ENCODE measurements at places on chromosomes 2 and 18.

GRCh38 chr2:118980022-118980421 lies 38.0 kb downstream of the MARCO start:
- DNase-seq = no peak

DNA sequence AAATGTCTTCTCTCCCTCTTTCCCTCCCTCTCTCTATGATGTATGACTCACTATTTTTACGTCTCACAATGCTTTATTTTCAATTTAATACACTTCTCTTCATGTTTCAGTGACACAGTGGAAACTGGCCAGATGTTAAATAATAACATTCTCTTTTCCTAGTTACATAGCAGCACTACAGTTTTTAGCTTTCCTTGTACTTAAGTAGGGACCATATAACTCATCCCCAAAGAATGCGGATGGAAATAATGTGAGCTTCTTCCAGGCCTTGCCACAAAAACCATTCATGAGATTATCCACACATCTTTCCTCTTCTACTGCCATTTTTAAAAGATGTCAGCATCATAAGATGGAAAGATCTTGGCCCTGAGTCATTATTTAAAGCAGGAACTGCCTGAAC lies 789.4 kb downstream of the LRP1B start:
- no peak for DNase-seq

- DNase-seq = no peak
Measured at GRCh38 chr18:62384068-62384467, 59.0 kb downstream of the TNFRSF11A start.

GRCh38 chr2:7849027-7849426 lies 832.8 kb upstream of the ID2 start:
- no peak for DNase-seq

DNA sequence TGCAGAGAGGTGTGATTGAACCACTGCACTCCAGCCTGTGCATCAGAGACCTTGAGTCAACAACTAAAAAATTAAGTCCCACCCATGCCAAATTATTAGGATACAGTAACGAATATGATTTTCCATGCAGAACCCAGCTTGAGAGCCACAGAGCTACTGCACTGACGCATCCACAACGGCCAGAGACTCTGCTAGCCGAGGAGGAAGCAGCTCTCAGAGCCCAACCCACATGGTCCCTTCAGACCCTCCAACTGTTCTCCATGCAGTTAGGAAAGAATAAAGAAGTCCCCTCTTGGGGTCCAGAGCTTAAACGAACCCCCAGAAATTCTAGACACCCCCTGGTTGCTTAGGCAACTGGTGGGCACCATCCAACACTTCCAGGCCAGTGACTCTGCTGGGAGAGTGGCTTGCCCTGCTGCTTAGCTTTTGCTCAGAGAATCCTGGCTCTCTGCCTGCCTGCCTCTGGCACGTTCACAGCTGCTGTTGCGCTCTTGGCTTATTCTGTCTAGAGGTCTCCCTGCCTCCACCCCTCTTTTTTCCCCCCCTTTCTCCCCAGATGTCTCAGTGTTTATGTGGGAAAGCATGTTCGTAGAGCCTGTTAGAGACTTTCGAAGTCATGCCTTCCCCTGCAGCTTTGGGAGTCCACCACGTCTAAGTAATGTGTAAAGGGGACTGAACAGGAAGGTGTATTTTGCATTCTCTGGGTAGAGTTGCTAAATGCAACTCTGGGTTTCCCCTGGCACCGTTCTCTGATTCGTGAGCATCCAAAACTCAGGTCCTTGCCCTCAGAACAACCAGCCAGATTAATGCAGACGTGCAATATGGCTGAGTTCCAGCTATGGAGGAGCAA lies 26.0 kb upstream of the SP3 start:
- no peak for DNase-seq

- no peak for DNase-seq
Measured at GRCh38 chr2:150126143-150126740, 361.2 kb downstream of the RND3 start.

- DNase-seq = no peak
Measured at GRCh38 chr2:196422361-196422760, 217.2 kb upstream of the CCDC150 start.

GRCh38 chr2:95264624-95265023 lies 9.6 kb upstream of the PROM2 start:
- no peak for DNase-seq

- DNase-seq = no peak
Measured at GRCh38 chr2:7899241-7899640, 782.6 kb upstream of the ID2 start.

GRCh38 chr18:60248336-60249330 lies 123.9 kb downstream of the MC4R start:
- DNase-seq = no peak

DNA sequence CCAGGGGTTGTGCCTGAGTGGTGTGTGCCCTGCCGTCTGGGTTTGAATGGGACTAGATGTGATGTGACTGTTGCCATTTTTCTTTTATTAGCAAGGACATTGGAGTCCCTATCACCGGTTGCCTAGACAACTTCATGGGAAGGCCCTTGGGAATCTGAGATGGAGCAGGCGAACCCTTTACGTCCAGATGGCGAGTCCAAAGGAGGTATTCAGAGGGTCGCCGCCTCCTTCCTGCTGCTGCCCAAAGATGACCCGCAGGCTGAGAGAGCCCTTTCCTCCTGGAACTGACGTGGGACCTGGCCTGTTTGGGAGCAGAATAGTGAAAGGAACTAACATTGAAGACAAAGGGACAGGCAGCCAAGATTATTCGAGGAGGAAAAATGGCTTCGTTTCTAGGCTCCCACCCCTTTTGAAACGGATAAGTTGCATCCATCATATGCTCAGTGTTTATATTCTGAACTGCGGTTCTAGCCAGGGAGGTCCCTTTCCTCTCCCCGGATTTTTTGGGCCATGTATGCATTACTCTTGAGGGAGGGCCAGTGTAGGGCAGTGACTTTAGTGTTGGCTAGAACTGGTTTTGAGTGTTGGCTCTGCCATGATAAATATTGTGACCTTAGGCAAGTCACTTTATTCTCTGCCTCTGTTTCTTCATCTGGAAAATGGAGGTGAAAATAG lies 673 bp downstream of the CENPO start:
- no peak for DNase-seq

- no peak for DNase-seq
Measured at GRCh38 chr18:74773171-74773624, 175.5 kb downstream of the ZNF407 start.

DNA sequence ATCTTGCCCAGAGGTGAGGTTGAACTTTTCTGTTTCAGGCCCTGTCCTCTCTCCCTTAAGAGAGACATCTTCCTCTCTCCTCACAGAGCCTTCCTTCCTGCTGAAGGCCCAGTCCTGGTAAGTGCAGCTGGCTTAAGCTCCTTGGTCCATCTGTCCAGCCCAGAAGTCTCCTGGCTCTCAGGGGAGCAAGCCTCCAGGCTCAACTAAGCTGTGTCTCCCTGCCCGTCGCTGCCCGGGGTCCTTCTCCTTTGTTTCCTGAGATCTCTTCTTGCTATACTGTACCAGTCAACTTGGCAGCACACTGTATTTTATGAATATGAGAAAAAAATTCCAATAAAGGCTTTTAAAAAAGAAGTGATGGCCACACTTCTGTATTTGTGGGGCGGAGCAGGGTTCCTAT lies 77.4 kb downstream of the KCNF1 start:
- no peak for DNase-seq

- no peak for DNase-seq
Measured at GRCh38 chr2:158046121-158046880, 55.4 kb upstream of the UPP2 start.

DNA sequence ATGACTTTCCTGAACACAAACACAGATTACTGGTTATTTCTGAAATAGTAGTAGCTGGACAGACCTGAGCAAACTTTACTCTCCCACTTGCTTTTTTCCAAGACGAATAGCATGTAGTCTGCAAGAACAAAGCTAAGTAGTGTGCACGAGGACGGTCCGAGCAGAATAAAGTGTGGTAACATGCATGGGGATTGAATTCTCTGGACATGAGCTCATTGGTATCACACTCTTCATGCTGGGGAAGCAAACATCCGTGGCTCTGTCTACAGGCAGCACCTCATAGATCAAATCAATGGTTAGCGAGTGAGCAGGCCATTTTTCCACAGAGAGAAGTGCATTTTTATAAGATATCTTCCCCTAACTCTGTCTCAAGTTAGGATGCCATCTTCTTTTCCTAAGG lies 164.8 kb upstream of the STK17B start:
- no peak for DNase-seq

GRCh38 chr2:129737660-129738527 lies 241.6 kb upstream of the RAB6C start:
- DNase-seq = no peak

DNA sequence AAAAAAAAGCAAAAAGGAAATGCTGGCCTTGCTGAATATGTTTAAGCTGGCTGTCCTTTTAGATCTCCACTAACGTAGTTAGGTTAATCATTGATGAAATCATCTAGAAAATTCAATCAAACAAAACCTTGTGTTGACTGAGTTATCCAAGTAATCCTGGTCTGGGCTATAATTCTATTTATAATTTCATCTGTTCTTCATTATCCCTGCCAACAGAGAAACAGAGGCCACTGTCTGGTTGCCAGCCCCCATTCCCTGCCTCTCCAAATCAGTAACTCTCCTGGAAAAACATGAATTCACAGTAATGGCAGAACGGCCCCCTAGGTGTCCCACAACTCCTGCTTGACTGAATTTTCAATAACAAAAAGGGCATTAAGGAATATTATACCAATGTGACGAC lies 24.6 kb downstream of the DOCK10 start:
- no peak for DNase-seq

GRCh38 chr2:236001854-236002253 lies 166.3 kb downstream of the GBX2 start:
- no peak for DNase-seq

DNA sequence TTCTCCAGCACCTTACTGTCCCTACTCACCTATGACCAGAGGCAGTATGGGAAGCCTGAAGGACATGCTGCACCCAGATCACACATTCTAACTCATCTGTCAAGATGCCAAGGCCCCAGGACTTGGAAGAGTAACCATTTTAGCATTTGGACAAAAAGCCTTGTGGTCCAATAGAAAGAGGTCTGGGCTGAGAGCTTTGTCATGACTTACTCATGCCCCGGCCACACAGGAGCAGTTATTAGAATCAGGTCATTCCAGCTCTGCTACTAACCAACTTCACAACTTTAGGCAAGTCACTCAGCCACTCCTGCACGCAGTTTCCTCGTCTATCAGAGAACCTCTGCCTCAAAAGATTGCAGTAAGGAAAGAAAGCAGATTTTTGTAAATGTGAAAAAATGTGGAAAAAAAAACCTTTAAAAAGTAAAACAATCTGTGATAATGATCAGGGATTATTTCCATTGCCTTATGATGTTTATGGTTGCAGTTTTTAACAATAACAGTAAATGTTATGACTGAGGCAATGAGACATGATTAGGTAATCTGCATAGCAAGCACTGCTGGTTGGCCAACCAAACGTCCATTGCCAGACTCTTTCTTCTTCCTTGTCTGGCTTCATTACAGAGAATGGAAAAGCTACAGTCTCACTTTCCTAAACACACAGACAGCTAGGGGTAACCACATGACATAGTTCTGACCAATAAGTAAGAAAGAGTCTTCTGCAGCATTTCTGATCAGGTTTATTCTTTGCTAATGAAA lies 255.4 kb upstream of the CHAC2 start:
- no peak for DNase-seq

All from CD4-positive, alpha-beta T cell treated with Interleukin-17A for 1 hour (primary cell).